Forelimb muscle (tissue), 1 donor: ENCODE measurements at places on chromosomes 2 and 18.

GRCh38 chr2:11203480-11203879 is 48.2 kb downstream of the SLC66A3 start:
- no peak for DNase-seq

GRCh38 chr2:26982102-26982742 is 11.8 kb downstream of the MAPRE3 start:
- DNase-seq = no peak

- DNase-seq = no peak
These were observed 5.2 kb upstream of the PRLH start for GRCh38 chr2:237561221-237561620.

- no peak for DNase-seq
These were observed 159.5 kb upstream of the EPHA4 start for GRCh38 chr2:221731432-221732145.

DNA sequence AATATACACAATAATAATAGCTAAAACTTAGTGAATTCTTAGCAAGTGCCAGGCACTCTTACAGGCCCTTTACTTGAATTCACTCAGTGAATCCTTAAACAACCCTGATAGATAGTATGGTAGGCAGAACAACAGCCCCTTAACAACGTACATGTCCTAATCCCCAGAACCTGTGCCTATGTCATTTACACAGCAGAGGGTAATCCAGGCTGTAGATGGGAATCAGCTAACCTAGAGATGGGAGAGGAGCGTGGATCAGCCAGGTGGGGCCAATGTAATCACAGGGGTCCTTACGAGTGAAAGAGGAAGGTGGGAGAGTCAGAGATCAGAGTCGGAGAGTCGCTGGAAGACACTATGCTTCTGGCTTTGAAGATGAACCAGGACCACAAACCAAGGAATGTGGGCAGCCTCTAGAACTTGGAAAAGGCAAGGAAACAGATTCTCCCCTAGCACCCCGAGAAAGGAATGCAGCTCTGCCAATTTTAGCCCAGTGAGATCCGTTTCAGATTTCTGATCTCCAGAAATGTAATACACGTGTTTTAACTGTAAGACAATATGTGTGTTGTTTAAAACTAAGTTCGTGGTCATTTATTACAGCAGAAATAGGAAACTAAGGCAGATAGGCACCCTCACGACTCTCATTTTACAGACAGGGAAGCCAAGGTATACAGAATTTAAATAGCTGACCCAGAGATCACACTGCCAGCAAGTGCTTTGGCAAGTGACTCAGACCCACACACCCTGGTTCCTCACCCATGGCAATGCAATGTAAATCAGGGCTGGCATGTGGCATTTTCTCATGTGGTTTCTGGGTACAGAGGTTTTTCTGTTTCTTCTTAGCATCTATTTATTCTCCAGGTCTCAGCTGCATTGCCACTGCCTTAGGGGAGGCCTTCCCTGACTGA is 68.9 kb downstream of the DOCK10 start:
- DNase-seq = no peak

- DNase-seq = no peak
These were observed 336.3 kb upstream of the NRXN1 start for GRCh38 chr2:51368250-51368649.
